ENCODE measurements at places on chromosomes 7 and 10.
A peak's percentile ranks its signal among the peaks of the same experiment; 100 is the strongest.

GRCh38 chr10:22676435-22676834 is 37.9 kb downstream of the PIP4K2A start:
- no peak for DNase-seq

DNA sequence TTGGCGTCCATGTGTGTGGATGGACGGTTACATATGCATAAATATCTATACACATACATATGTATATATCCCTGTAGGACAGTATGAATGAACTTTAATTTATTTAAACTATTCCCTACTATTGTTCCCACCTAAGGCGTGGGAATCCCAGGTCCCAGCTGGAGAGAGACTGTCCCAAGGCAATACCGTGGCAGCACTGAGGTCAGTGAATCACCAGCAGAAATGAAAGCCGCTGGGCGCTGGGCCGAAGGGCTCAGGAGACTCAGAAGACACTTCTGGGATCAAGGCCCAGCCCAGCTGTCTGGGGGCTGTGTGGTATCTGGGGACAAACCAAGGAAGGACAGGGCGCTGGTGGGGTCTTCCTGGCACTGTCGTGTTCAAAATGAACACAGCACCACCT is 49.6 kb upstream of the MYL10 start:
- peak; percentile 78 for DNase-seq

- no peak for DNase-seq
These were observed 1183.4 kb upstream of the AUTS2 start for GRCh38 chr7:68414631-68415425.

DNA sequence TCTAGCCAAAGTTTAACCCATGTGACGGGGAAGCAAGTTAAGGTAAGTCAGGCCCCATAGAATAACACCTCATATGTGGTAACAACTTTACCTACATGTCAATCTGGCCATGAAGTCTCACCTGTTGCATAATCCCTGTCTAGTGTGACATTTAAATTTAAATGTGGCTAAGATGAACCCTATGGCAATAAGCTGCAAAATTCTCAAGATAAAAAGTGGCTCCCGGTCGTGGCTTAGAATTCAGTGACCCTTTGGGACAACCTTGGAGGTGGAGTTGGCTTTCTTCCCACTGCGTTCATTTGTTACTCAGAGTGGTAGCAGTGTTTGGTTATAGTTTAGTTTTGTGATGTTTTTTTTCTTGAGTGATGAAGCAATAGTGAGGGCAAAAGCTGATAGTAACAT is 90.6 kb downstream of the ARID5B start:
- DNase-seq: peak; percentile 85

DNA sequence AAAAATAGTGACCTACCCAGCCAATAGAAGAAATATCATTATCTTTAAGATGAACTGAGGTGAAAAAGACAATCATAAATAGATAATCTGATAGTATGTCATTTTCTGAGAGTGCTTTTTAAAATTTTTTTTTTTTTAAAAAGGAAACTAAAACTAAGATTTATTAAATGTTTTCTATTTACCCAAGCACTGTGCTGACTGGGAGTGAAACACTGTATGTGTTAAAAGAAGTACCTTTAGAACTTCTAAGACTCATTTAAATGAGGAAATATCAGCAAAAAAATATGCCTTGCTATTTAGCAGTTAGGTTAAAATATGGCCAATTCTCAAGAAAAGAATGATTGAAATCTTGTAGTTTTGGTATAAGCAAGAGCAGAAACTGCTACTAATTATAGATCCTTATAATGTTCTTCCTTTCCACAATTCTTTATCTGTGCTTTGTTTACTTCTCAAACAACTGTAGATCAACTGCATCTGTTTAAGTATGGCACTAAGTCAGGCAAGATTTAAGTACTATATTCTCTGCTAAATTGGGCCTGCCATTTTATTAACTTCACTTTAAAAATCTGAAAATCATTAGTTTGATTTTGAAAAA is 39.5 kb upstream of the WNT2 start:
- no peak for DNase-seq

DNA sequence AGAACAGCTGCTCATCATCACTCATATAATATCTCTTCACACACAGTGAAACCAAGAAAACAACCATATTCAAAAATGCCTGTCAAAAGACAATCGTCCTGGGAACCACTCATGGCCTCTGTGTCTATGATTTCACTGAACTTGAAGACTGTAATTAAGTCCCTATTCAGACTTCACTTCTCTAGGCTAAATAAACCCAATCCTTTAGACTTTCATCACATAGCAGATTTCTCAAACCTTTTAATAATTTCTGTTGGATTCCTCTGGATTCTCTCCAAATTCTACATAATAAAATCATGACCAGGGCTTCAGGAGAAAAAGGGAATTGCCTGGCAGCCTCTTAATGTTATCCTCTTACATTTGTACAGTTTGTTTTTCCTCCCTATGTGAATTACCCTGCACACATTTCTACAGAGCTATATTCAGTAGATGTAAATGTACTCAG is 201.1 kb downstream of the LRRN3 start:
- peak; percentile 8 for DNase-seq

GRCh38 chr10:131689954-131690757 is 210.7 kb upstream of the PPP2R2D start:
- DNase-seq: no peak

- no peak for DNase-seq
These were observed 83.3 kb downstream of the CTBP2 start for GRCh38 chr10:125076891-125077541.

GRCh38 chr7:146728141-146728540 is 611.5 kb downstream of the CNTNAP2 start:
- DNase-seq: no peak

DNA sequence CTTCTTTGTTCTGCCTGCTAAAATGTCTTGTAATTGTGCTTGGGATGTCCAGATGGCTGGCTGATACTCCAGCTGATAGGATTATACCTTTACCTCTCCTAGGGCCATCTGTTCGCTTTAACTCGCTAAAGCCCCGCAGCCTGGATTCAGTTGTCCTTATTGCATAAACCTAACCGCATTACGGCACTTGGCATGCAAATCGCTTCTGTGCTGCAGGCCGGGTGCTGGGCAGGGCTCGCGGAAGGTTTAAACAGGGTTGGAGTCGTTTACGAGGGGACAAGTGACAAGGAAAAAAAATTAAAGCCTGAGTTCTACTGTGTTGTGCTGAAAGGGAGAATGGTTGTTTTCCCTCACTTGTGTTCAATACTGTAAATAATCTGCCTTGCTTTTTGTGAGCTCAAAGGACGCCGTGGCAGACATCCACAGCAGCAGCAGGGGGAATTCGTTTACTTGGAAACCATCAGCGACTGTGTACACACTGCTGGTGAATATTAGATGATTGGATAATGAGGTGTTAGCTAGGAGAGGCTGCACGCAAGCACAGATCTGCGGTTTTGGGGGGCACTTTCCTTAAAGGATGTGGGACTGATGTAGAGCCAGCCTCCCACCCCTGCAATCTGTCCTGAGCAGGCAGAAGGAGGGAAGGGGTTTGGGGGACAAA is 93.0 kb downstream of the EBF3 start:
- peak; percentile 12 for DNase-seq

DNA sequence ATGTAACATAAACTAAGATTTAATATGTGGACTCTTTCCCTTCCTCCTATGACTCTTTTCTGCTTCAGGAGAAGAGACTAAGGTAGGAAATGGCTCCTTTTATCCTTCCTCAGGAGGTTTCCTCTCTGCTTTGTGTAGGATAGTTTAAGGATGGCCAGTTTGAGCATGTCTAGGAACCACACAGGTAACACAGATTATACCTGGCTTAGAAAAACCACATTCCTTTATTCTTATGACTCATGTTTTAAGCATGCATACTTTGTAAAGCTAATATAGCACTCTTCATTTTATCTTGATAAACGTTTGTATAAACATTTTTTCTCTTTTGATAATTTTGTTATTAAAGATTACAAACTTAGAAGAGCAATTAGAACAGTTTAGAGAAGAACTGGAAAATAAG is 57.8 kb downstream of the CYP51A1 start:
- no peak for DNase-seq

DNA sequence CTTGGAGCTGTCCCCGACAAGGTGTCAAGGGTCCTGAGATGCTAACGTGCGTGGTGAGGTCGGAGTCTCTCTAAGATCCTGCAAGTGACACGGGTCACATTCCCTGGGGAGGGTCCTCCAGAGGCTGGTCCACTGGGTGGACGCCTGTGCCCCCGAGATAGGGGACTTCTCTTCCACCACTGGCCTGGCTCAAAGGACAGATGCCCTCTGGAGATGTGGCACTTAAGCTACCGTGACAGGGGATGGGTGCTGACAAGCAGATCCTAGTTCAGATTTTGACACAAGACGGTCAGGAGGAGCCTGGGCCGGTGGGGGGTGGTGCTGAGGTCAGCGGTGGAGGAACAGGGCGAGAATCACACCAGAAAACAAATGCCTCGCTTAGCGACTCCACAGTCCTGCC is 178.0 kb downstream of the ADARB2 start:
- no peak for DNase-seq

- DNase-seq: no peak
These were observed 717.2 kb downstream of the TNS3 start for GRCh38 chr7:46864716-46865115.

DNA sequence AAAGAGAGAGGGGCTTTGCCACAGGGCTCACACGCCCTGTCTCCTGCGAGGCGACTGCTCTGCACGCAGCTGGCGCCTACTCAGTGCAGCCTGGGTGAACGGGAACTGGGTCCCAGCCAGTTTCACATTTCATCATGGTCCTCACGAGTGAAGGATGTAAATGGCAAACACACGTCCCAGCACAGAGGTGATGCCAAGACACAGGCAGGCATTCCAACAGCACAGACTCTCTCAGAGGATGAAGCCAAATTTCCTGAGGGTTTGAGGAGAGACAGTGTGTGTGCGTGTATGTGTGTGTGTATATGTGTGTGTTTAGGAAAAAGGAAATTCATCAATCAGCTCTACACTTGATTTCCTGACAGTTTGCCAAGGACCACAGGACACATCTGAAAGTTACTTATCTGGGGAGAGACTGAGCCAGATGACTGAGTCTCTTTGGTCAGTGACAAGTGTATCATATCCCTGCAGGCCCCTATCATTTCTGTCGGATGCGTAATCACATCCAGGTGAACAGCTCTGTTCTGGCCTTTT is 53.9 kb downstream of the CHST15 start:
- no peak for DNase-seq

GRCh38 chr10:66378117-66378876 is 547.5 kb upstream of the LRRTM3 start:
- no peak for DNase-seq

- peak; percentile 86 for DNase-seq
These were observed 43.0 kb downstream of the GNA12 start for GRCh38 chr7:2800931-2801688.

GRCh38 chr10:132708936-132709335 is 77.0 kb downstream of the NKX6-2 start:
- no peak for DNase-seq

DNA sequence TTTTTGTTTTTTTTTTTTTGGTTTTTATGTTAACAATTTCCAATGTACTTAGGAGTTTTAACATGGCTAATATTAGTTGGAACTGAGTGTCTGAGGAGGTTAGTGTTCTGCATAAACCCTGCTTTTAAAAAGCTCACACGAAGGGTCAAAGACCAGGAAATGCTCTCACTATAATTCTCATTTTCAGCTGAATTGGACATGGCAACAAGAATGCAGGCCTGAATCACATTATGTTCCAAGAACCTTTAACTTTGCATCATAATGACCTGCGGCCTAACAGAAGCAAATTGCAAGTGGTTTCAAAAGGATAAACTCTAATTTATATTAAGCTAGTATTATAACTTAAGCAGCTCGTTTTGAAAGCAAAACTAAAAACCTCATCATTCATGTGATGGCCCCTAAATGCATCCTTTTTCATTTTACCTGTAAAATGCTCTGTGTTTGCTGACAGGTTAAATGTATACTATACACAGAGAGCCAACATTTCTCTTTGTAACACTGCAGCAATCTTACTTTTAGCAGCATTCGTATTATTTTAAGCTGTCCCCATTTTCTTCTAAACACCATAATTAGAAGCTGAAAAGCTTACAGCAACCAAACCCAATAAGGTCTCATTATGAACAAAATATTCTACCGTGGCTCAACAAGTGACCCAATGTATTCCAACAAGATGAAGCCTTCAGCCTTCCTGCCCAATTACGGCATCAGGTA is 242.8 kb upstream of the SP4 start:
- DNase-seq: no peak
